ENCODE measurements at places on chromosomes 3 and 15.
A peak's percentile ranks its signal among the peaks of the same experiment; 100 is the strongest.

DNA sequence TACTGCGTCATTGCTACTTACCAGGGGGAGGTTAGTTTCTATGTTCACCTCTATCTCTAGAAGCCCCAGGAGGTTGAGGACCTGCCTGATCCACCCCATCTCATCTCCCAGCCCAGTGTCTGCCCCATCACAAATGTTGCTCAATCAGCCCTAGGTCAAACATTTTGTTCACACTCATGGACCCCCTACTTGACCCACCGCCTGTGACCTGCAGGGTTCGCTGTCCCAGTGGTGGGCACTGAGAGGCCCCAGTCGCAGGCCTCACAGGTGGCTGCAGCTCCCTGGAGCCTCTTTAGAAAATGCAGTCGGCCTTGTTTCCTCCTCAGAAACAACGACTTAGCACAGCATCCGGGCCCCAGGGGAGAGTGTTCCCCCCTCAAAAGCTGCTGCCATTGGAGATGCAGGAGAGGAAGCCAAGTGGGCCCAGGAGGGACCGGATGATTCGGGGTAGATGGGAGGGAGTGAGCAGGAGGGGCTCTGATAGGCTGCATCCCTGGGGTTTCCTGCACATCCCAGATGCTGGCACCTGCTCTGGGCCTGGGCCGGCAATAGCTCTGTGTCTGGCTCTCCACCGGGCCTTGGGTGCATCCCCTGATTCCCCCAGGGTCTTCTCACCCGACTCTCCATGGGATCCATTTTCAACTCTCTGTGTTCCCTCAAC lies 18.4 kb upstream of the INSYN1 start:
- DNase-seq: no peak

DNA sequence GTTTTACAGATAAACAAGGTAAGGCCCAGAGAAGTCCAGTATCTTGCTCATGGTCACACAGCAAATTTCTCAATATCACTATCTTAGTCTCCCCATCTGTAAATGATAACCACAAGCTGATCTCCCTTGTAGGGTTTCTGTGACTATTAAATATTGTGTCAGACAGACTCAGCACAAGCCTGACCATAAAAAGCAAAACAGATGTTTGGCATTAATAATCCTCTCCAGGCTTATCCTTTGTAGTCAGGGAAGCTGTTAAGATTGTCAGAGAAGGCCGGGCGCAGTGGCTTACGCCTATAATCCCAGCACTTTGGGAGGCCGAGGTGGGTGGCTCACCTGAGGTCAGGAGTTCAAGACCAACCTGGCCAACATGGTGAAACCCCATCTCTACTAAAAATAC lies 173.2 kb upstream of the PRICKLE2 start:
- DNase-seq: peak; percentile 31

DNA sequence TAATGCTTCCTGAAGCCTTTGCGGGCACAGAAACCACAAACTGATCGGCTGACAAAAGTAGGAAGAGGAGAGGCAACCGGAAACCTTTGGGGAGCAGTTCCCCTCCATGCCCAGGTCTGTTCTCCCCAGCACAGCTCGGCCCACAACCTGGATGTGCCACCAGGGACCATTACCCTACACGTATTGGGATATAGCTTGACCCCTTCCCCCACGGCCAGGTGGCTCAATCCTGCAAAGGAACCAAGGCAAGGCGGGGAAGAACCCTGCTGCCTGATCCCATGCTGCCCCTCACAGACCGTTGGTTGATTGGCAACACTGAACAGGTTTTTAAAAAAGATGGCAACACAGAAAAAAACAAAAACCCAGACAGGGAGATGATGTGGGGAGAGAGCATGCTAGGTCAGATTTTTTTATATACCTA lies 19.7 kb upstream of the TCAIM start:
- no peak for DNase-seq

DNA sequence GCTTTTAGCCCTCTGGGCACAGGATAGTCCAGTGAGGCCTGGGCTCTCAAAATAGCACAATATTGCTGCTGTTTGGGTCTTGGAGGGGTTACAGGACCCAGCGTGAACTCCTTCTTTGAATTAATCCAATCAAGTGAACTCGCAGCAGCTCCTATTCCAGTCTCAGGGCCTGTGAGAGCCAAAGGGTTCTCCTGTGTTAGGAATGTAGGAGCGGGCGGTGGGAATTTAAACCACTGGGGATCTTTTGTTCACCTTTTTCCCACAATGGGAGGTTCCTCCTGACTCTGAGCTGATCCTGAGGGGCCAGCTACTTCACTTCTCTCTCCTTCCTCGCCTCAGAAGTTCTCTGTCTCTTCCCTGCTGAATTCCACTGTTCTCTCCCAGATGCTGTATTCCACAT lies 504.0 kb downstream of the UNC13C start:
- DNase-seq: no peak

GRCh38 chr3:127394031-127394430 lies 106.2 kb upstream of the PRR20G start:
- no peak for DNase-seq

- DNase-seq: no peak
These were observed 53.5 kb upstream of the ADAMTS9 start for GRCh38 chr3:64741341-64741740.

GRCh38 chr3:13572926-13573623 lies 24.1 kb downstream of the FBLN2 start:
- DNase-seq: no peak

GRCh38 chr3:4977001-4977852 lies 2.0 kb upstream of the BHLHE40 start:
- DNase-seq: no peak

GRCh38 chr3:78494851-78495250 lies 1272.9 kb downstream of the ROBO1 start:
- DNase-seq: no peak

DNA sequence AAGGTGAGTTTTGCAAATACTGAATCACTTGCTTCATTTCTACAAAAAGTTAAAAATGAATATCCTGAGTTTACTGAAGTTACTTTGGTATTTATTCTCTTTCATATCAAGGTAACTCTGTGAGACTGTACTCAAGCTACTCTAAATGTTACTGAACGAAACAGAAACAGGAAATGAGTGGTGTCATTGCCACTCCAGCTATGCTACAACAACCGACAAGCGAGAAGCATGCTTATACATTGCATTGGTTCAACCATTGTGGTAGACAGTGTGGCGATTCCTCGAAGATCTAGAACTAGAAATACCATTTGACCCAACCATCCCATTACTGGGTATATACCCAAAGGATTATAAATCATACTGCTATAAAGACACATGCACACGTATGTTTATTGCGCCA lies 313.2 kb upstream of the THBS1 start:
- no peak for DNase-seq

- no peak for DNase-seq
These were observed 8.7 kb downstream of the CD86 start for GRCh38 chr3:122063908-122064307.

DNA sequence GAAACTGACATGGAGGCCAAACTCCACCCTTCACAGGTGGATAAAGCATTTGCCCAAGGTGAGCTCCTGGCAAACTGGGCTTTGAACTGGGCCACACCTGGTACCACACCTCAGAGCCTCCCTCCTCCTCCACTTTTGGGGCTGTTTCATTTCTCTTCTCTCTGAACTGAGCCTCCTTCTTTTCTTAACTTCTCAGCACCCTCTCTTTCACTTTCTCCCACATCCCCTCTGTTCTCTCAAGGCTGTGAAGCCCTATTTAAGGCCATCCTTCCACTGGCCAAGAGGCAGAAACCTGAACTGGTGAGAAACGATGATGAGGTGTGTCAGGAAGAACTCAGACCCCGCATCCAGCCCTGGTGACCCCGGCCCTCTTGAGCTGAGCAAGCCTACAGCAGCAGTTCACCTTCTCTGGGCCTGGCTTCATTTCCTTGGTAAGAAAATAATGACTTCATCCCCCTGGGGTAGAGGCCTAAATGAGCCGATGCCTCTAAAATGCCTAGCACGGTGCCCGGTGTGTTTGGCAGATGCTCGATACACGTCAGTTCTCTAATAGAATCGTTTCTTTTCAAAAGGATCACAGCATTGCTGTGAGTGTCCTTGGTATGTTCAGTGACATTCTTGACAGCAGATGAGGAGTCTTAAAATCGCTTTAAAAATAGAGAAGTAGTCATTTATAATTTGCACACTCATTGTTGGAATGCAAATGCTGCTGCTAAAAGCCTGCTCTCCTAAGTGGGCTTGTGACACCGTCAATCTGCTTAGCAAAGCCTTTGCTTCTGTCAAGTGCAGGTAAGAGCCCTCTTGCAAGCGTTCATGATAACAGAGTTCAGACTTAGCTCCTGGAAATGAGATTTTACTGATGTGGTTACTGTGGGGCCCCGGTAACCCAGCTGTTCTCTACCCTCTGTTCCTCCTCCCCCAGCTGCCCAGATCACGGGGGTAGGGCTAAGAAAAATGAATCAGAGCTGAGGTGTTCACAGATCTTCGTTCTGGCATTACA lies 97.7 kb upstream of the ATP2B2 start:
- no peak for DNase-seq

DNA sequence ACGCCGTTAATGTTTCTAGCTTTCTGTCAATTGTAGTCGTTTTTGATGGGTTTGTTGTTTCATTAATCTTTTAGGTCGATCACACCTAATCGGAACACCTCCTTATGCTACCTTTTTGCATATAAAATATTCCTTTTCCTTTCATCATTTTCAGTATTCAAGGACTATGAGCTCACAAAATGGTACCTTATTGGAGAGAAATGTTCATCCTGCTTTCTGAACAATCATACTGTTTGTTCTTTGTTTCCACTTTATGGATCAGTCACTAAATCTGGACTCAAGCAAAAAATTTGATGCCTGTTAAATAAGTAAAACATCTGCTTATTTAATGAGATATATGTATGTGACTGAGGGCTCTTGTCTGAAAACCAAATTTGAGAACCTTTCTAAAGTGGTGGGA lies 1.1 kb downstream of the KIF15 start:
- no peak for DNase-seq

DNA sequence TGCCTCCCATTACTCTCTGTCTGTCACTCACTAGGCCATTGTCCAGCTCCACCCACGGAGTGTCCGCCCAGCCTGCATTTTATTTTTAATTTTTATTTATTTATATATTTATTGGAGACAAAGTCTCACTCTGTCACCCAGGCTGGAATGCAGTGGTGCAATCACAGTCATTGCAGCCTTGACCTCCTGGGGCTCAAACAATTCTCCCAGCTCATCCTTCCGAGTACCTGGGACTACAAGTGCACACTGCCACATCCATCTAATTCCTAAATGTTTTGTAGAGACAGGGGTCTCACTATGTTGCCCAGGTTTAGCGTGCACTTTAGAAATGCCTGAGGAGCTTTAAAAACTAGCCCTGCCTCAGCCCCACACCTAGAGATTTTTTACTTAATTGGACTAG lies 141.5 kb downstream of the LIPC start:
- DNase-seq: no peak
